T-helper 2 cell (primary cell): ENCODE measurements at places on chromosomes 5 and 9.

DNA sequence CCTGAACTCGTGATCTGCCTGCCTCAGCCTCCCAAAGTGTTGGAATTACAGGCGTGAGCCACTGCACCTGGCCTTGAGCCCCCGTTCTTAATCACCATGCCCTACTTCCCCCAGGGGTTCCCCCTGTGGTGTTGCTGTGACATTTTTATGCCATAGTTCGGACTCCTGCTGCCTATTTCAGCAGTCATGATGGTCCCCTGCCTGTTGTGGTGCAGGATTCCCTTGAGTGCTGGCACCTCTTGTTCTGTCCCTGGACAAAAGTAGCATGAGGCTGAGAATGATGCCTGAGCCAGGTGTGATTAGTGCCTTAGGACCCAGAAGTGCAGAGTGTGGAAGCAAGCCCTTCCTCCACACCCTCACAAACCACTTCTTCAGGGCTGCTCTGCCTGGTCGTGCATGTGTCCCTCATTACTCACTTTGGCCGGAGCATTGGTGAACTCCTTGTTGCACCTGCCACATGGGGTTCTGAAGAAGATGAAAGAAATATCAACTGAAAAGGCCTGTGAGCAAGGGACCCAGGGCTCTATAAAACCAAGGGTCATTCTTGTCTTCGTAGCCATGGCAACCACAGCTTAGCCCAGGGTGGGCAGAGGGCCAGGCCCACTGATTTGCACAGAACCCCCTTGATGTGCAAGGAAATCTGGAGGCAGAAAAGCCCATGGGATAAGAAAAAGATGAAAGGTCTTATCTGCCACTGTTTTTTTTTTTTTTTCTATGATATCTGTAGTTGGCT lies 228.0 kb downstream of the NTRK2 start:
- DNase-seq: no peak

DNA sequence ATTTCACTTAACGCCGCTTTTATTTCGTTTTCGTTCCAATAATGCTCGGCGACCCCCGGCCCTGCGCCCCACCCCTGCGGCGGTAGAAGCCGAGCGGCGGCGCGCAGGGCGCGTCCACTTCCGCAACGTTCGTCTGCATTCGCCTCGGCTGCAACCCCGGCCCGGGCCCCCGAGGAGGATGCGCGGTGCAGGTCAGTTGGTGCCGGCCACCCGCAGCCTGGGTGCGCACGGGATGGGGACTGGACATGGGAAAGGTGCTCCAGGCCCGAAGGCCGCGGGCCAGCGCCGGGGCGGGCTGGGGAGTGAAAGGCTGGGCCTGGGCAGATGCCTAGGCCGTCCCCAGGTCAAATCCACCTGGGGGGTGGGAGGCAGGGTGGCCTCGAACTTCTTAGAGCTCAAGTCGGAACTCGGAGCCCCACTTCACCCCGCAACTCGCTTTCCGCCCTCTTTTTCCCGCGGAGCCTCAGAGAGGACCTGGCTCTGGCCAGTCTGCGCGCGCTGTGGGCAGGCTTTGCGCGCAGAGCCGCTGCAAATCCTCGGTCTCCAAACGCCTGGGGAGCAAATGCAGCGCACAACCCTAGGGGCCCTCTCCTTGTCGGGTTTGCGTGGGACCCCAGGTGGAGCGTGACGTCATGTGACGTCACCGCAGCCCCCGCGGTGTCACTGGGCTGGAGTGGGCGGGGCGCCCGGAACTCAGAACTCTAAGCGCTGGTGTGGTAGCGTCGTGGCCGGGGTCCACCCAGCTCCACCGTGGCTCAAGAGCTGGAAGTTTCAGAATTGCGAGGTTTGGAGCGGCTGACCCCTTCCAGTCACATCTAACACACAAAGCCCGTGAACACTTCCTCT lies 3.3 kb downstream of the TLX3 start:
- DNase-seq: no peak

DNA sequence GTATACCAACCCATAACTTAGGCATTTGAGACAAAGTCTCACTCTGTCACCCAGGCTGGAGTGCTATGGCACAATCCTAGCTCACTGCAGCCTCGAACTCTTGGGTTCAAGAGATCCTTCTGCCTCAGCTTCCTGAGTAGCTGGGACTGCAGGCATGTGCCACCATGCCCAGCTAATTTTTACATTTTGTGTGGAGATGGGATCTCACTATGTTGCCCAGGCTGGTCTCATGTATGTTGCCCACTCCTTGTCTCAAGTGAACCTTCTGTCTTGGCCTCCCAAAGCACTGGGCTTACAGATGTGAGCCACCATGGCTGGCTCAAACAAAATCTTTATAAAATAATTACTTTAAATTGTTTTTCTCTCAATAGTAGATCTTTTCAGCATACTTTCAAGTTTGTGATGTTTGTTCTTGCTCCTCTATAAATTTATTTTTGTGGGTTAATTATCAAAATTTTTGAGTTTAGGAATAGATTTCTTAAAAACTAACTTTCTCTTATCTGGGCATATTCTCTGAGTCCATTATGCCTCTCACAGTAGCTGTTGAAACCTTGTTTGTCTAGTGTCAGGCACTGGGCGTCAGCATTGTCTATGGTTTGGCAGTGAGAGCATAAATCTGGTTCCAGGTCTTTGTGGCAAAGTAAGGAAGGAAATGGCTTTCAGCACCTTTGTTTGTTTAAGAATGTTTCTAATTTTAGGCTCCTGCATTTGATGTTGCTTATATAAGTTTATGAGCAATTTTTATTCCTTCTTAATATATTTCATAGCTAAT lies 38.7 kb downstream of the NLN start:
- DNase-seq: peak; percentile 84

- no peak for DNase-seq
Observed at GRCh38 chr5:88815050-88815789, 67.8 kb downstream of the MEF2C start.

GRCh38 chr9:108813951-108814601 lies 41.7 kb downstream of the ACTL7B start:
- DNase-seq: no peak

DNA sequence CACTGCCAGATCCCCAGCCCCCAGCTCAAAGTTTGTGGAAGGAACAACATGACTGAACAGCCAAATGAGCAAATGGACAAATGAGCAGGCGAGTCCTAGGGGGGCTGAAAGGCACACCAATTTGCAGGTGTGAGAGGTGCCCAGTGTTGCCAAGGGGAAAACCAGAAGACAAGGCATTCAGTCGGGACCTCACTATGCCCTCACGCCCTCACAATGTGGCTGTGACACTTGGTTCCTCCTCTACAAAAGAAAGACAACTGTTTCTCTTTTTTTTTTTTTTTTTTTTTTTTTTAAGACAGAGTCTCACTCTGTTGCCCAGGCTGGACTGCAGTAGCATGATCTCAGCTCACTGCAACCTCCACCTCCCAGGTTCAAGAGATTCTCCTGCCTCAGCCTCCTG lies 28.0 kb downstream of the TNIP1 start:
- no peak for DNase-seq

GRCh38 chr9:7862170-7862569 lies 62.6 kb upstream of the DMAC1 start:
- DNase-seq: no peak

DNA sequence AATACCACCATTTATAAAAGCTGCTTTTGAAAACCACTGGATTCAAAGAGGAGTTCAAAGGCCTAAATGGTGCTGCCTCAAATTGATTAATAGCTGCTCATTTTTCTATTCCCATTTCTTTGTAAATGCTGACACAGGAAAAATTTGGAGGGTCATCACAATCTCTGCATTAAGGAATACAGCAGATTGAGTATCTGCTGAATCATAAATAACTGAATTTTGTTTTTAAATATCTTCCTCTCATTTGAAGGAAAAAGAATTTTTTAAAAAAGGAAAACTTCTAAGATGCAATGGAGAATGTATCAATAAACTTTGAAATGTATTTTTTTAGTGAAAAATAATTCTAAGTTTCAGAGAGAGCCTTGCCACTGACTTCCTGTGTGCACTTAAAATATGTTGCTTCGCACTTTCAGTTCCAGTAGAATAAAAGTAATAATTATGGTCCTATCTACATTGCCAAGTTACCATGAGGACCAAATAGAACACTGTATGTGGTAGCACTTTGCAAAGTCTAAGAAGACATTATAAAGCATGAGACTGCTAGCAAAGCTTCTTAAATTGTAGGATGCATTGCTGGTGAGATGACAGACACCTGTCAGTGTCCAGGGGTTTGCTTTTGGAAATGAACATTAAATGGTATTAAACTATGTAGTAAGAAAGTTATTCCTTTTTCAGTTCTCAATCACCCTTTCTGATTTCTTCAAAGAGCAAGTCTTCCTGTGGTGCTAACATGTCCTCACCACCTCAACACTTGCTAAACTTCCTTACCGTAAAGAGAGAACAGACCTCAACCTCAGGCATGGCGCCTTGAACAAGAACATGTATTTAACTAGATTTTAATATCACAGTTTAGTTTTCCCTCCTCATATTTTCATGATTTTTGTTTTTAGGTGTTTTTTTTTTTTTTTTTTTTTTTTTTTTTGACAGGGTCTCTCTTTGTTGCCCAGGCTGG lies 555.1 kb downstream of the EBF1 start:
- no peak for DNase-seq

DNA sequence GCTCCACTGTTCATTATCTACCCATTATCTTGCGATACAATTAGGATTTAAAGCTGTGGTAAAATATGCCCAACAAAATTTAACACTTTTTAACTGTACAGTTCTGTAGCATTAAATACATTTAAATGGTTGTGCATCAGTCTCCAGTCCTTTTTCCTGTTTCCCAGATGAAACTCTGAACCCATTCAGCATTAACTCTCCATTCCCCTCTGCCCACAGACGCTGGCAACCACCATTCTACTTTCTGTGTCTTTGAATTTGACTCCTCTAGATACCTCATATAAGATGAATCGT lies 2.9 kb upstream of the TRIM7 start:
- no peak for DNase-seq

- no peak for DNase-seq
Observed at GRCh38 chr5:55913466-55914413, 62.6 kb downstream of the IL31RA start.

DNA sequence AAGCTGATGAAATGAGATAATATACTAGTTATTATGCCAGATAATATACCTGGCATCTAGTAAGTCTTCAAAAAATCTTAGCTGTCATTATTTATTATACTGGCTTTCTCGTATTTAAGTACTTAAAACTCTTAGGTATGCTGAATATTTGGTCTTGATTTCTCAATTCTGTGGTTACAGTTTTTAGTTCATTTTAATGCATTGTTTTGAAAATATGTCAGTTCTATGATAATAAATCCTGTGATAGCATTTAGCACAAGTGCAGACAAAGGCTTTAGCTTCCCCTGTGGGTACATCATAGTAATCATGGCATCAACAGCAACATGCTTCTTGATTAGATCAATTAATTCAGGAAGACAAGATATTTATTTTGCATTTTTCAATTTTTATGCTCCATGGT lies 133.0 kb downstream of the SMC2 start:
- DNase-seq: no peak
